ENCODE measurements at places on chromosomes 7 and 10.

- no peak for DNase-seq
Measured at GRCh38 chr10:7225133-7225532, 185.7 kb downstream of the SFMBT2 start.

GRCh38 chr7:121196286-121196685 is 132.5 kb upstream of the WNT16 start:
- no peak for DNase-seq

GRCh38 chr10:16182688-16183087 is 254.1 kb upstream of the PTER start:
- DNase-seq = no peak

GRCh38 chr7:41869091-41869490 is 166.2 kb upstream of the INHBA start:
- DNase-seq = no peak

DNA sequence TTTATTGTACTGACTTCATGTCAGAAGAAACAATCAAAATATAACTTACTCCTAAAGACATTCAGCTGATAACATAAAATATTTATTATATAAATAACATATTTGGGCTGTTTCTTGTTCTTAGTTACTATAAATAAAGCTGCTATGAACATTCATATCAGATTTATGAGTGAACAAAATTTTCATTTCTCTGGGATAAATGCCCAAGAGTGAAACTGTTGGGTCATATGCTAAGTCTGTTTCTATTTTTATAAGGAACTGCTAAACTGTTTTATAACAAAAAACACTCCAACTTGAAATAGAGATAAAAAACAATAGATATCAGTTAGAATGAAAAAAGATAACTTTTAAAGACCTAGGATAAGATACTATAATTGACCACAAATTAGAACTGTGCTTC is 26.5 kb upstream of the CC2D2B start:
- DNase-seq = no peak

- DNase-seq = no peak
Measured at GRCh38 chr10:95469676-95470075, 91.5 kb downstream of the SORBS1 start.

DNA sequence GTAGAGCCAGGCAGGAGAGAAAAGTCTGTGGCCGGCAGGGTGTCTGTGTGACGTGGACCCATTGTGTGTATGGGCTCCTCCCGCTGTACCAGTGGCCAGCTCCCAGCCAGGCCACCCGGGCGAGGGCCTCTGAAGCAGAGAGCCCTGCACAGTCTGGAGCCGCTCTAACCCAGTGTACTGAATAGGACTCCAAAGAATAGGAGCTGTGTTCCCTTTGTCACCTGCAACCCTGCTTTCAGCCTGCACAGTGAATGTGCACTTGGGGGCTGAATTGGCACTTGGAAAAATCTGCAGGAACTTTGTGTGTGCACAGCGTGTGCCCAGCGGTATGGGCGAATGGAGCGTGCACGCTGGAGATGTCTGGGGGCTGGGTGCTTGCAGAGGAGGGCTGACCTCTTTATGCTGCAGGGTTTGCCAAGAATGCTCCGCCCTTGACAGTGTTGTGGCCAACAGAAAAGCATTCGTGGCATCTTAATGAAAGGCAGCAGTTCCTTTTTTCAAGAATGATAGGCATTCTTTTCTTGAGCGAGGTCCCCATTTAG is 216.2 kb downstream of the AUTS2 start:
- no peak for DNase-seq

- no peak for DNase-seq
Measured at GRCh38 chr10:13973742-13974141, 357.0 kb downstream of the FRMD4A start.

- DNase-seq = no peak
Measured at GRCh38 chr7:13032576-13032975, 345.1 kb downstream of the ARL4A start.

DNA sequence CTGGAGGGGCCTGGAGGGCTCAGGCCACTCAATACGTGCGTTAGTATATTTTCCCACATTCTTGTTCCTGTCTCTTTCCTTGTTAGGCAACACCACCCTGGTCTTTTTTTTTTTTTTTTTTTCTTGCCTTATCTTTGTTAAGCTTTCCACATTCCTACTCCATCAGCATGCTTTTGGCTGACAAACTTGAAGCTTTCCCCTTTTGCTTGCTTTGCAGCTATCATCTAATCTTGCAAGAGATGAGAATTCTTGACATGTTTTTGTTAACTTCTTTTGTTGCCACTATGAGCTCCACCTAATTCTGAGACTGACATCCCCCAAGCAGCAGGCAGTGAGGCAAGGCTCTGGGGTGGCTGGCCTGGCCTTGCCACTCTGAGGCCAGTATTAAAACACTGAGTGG is 52.5 kb upstream of the NRP1 start:
- DNase-seq = no peak

GRCh38 chr7:150914196-150914595 is 61.9 kb downstream of the AOC1 start:
- DNase-seq = no peak

- no peak for DNase-seq
Measured at GRCh38 chr10:6350609-6351008, 147.9 kb downstream of the PFKFB3 start.

DNA sequence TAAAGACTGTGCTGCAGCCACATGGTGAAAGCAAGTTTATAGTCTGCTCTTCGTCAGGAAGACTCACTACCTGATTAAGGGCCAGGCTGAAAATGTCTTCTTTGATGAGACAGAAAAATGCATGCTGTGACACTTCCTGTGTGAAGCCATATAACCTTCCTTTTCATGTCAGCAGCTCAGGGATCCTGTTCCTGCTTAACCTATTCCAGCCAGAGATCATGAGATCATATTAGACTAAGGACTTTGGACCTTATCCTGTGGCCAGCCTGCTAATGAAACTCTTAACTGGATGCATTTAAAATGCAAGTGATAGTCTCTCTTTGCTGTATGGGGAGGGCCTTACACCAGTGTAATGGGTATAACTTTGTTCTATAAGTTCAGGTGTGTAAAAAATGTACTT is 165.2 kb downstream of the PTEN start:
- no peak for DNase-seq

DNA sequence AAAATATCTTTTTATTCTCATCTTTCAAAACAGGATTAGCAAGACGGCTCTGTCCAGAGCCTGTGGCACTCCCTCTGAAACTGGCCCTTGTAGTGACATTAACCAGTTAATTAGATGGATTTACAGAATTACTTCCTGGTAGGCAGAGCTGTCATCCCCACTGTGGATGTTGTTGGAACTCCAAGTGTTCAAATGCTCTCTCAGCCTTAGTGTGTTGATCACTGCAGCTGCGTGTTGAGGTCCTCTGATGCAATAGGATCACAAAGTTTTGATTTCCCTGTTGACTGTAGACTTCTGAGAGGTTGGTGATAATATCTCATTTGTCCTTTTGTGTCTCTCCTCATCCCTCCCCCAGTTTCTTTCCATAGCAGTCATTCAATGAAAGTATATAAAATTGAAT is 117.3 kb upstream of the CDK6 start:
- DNase-seq = no peak

DNA sequence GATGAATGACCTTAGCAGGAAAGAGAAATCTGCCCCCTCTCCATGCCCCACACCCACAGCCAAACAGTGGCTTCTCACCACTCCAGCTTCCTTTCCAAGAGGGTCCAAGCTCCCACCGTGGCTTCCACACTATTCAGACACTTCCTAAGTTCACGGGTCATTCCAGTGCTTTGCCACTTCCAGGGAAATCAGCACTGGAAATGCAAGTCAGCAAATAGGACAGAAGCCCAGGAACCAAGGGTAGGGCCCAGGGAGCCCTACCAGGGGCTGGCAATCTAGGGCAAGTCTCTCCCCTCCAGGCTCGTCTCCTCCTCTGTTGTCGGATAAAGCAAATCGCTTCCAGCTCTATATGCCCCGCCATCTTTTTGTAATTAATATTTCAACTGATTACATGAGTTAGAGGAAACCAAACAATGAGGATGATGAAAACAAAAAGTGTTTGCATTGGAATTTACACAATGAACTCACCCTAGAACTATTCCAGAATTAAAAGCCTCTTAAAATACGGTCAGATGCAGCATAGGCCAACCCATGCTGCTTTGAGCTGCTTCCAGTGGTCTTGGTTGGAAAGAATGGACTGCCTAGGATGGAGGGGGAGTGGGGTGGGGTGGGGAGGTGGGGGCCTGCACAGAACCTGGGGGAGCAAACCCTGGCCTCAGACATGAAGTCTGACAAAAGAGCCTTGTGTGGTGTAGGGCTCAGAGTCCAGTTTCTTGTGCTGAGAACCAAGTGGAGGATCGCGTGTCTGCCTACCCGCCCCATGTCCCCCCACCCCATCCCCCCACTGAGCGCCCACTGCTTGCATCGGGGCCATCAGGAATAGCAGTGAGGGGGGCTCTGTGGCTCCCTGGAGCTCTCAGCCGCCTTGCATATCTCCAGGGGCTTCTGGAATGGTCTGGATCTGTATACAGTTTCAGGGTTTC is 74.6 kb upstream of the CPXM2 start:
- DNase-seq = no peak

DNA sequence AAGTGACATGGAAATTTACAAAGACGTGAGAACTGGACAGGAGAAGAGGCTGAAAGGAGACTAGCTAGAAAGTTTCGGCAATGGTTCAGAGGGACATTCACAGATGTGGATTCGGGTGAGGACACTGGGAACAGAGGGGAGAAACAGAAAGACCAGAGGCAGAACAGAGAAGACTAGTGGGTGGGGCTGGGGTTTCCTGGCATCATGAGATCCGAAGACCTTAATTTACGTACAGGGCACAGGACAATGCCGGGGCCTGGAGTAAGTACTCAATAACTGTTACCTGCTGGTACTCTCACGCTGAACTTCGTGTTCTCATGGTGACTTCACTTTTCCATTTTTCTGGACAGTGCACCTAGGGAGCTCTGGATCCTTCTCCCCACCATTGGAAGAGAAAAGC is 53.5 kb downstream of the VOPP1 start:
- no peak for DNase-seq

GRCh38 chr10:5592070-5592469 is 67.3 kb downstream of the CALML3 start:
- DNase-seq = no peak

- no peak for DNase-seq
Measured at GRCh38 chr10:130775311-130775710, 536.2 kb downstream of the TCERG1L start.

DNA sequence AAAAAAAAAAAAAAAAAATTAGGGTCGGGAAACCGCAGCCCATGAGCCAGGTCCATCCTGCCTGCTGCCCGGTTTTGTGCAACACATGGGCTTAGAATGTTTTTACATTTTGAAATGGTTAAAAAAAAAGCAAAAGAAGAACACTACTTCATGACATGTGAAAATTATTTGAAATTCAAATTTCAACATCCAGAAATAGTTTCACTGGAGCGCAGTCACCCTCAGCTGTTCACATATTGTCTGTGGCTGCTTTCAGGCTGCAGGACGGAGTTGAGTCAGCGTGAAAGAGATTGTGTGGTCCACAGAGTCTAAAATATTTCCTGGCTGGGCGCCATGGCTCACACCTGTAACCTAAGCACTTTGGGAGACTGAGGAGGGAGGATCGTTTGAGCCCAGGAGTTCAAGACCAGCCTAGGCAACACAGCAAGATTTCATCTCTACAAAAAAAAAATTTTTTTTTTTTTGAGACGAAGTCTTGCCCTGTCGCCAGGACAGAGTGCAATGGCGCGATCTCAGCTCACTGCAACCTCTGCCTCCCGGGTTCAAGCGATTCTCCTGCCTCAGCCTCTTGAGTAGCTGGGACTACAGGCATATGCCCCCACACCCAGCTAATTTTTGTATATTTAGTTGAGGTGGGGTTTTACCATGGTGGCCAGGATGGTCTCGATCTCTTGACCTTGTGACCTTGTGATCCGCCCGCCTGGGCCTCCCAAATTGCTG is 63.9 kb upstream of the ECHDC3 start:
- peak; percentile 94 for DNase-seq

DNA sequence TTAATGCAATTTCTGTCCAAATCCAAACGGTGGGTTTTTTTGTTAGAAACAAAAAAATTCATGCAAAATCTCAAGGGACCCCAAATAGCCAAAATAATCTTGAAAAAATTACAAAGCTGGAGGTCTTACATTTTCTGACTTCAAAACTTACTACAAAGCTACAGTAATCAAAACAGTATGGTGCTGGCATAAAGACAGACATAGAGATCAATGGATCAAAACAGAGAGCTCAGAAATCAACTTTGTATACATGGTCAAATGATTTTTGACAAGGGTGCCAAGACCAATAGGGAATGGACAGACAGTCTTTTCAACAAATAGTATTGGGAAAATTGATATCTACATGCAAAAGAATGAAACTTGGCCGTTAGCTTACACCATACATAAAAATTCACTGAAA is 21.7 kb upstream of the CYP3A4 start:
- DNase-seq = no peak

- DNase-seq = no peak
Measured at GRCh38 chr7:32218154-32218467, 147.9 kb upstream of the PDE1C start.

DNA sequence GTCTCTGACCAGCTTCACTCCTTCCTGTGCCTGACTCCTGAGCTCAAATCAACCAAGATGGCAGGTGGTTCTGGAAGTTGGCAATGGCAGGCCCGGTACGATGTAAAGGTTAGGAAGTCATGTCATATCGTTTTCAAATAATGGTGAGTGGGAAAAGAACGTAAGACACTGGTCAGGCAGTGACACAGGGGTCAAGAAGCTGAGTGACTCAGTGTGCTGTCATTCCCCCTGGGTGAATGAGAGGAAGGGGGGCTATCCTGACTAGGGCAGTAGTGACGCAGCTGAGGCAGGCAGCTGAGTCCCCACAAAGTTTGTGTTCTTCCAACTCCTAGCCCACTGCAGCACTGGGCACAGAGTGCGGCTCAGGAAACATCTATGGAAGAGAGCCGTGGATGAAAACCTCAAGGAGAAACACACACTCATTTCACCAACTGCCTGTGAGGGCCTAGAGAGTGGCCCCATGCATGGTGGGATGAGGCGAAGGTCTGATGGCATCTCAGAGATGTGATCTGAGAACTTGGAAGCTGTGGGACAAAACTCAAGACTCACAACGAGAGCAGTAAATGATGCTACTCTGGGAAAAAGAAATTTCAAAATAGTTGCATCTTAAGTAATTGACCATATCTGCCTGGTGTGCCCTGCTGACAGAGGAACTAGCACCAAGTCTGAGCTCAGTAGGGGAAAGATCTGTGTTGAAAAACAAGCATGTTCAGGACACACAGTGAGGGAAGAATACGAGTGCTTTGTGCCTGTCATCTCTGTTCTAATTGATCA is 23.2 kb downstream of the CREB3L2 start:
- no peak for DNase-seq

DNA sequence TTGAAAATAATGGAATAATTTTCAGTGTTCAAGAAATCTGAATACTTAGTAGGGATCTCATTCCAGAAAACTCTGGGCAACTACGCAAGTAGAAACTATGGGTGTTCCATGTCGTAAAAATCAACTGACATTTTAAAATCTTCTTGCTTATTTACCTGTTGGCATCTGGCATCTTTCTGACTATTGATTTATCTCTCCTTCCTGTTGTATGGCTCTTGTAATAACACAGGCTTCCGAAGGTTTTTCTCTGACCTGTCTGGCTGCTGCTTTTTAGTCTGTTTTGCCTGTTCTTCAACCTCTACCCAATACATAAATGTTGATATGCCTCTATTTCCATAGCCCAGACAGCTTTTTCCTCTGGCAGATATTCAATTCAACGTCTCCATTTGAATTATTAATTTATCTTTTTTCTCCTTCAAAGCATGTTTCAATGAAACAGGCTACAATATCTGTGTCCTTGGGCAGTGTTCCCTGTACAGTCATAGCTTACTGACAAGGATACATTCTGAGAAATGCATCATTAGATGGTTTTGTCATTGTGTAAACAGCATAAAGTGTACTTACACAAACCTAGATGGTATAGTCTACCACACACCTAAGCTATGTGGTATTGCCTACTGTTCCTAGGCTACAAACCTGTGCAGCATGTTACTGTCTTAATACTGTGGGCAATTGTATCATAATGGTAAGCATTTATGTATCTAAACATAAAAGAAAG is 105.9 kb upstream of the ETV1 start:
- DNase-seq = no peak

Data from MM.1S (cell line).